ENCODE measurements at places on chromosomes 11 and 22.

DNA sequence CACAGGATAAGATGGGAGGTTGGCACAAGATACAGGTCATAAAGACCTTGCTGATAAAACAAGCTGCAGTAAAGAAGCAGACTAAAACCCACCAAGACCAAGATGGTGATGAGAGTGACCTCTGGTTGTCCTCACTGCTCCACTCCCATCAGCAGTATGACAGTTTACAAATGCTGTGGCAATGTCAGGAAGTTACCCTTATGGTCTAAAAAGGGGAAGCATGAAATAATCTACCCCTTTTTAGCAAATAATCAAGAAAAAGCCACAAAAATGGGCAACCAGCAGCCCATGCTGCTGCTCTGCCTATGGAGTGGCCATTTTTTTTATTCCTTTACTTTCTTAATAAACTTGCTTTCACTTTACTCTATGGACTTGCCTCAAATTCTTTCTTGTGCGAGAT lies 8.7 kb upstream of the PIWIL4 start:
- no peak for DNase-seq

- DNase-seq: no peak
Measured at GRCh38 chr11:133064152-133064877, 468.0 kb downstream of the OPCML start.

DNA sequence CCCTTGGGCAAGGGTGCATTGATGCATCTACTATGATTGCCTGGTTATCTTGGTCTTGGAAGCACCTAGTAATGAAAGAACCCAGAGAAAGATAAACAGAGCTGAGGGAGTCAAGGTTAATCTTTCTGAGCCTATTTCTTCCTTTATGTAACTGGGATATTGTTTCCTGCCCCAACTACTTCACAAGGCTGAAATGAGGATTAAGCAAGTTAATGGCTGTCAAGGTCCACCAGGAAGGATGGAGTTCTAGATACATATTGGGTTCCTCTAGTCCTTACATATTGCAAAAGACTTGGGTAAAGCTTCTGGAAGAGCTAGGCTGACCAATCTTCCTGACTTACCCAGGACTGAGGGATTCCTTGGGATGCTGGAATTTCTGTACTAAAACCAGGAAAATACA lies 589.8 kb downstream of the INSC start:
- no peak for DNase-seq

- DNase-seq: peak; percentile 77
Measured at GRCh38 chr11:71240865-71241691, 11.3 kb downstream of the SHANK2 start.

DNA sequence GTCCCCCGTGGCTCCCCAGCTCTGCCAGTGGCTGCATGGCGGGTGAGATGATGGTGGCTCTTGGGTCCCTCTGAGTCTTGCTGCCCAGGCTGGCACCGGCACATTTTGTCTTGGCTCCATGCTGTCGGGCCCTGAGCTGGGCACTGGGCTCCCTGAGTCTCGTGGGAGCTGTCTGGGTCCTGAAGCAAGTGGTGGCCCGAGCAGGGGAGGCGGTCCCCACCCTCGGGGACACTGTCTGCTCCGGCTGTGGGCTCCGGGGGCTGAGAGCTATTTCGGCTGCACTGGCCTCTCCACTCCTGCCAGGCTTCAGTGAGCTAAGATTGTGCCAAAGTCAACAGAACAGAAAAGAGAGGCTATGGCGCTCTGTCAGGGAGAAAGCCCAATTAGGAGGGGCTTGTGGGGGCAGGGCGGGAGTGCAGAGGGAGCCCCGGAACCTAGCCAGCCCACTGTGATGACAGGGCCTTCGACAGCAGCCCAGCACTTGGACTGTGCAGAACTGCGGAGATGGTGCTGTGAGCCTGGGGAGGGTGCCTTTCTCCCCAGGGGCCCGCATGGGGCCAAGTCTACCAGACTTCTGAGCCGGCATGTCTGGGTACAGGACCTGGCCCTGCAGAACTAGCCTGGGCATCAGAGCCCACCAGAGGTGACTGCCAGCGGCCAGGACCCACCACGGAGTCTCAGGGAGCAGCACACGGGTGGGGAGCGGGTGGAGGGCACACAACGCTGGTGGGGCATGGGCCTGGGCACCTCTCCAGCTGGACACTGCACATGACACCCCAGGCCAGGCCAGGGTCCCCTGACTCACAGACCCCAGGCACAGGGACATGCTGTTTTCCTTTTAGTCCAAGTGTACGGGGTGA lies 38.0 kb downstream of the RTN4R start:
- DNase-seq: peak; percentile 16

- no peak for DNase-seq
Measured at GRCh38 chr22:45777852-45778375, 106.3 kb downstream of the ATXN10 start.

GRCh38 chr11:114463999-114464398 lies 24.7 kb downstream of the REXO2 start:
- DNase-seq: no peak

DNA sequence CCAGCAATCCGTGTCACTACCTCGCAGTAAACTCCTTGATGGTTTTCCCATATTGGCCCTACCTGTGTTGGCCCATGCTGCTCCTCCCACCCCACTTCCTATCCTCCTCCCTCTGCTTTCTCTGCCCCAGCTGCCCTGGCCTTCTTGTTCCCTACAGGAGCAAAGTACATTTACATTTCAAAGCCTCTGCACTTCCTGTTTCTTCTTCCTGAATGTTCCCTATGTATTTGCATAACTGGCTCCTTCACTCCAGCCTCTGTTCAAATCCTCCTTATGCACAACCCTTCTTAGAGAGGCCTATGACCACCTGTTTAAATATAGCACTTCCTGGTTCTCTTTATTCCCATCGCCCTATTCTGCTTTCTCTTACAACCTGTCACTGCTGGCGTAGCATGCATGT lies 62.2 kb downstream of the PARVA start:
- no peak for DNase-seq

DNA sequence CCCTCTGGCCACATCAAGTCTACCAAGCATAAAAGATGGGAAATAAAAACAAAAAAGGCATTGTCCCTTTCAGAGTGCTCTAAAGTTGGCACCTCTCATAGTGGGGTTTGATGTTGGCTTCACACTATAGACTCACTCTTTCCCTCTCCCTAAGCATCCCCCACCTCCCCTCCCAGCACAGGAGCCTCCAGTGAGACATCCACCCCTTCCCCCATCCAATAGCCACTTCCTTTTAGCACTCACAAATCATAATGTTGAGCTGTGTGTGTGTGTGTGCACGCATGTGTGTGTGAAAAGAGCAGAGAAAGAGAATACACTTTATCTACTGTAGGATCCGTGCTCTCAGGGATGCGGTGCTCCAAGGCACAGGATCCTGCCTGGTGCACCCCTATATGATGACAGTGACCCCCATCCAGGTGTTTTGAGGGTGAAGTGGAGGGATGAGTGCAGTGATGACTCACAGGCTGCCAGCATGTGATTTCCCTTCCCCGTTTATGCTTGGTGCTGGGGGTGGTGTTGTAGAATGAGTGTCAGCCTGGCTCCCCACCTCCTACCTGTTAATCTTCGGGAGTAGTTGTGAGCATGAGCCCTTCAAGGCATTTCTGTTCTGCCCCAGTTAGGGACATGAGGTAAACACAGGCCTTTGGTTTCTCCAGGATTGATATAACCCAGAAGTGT lies 235.2 kb upstream of the B3GAT1 start:
- DNase-seq: no peak

GRCh38 chr11:85806016-85806415 lies 4.9 kb downstream of the SYTL2 start:
- no peak for DNase-seq

GRCh38 chr11:77695417-77695816 lies 57.8 kb upstream of the CLNS1A start:
- DNase-seq: no peak

- peak; percentile 76 for DNase-seq
Measured at GRCh38 chr11:18802381-18803257, 11.0 kb upstream of the PTPN5 start.

DNA sequence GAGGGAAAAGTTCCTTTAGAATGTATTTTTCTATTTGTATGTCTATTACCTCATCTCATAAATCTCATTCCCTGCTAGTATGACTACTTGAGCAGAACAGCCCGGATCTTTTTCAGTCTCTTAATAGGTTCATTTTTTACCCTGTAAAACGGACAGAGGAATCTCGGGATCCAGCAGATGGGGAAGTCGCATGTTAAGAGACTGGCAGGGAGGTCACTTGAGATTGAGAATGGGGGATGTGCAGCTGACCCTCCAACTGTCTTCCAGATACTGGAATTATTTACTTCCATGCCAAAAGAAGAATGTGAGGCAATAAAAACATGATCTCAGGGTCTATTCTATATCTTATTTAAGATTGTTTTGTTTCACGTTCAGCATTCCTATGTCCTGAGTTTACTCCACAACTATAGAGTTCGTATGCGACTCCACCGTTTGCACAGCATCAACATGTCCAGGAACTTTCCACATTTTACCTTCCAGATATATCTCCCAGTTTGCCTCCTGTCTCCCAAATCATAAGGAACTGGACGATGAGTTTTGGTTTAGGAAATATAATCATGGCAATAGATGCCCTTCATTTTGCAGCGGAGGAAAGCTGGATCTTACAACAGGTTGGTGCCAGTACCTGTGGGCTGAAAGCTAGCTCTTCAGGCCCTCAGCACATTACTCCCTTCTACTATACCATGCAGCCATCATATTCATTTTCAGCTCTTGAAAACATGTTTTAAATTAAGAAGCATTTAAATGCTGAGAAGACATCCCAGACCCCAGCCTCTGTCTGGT lies 181.5 kb downstream of the MAML2 start:
- DNase-seq: no peak

DNA sequence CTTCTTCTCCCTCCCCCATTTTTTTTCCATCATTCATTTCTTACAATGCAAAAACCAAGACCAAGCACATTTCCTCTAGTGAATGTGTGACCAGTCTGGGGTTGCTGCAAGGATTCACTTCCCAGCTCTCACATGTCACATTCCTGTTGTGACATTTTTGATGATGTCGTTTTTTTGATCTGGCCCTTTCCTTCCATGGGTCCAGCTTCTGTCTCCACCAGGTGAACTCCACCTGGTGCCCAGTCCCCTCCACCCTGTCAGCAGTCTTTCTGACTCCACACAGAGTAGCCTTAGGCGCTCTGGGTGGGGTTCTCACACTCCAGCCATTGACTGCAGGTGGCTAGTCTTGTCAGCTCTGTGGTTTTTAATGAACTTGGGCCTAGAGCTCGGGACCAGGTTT lies 15.6 kb downstream of the PANX1 start:
- no peak for DNase-seq

- no peak for DNase-seq
Measured at GRCh38 chr11:46294365-46295309, 17.2 kb downstream of the CREB3L1 start.

DNA sequence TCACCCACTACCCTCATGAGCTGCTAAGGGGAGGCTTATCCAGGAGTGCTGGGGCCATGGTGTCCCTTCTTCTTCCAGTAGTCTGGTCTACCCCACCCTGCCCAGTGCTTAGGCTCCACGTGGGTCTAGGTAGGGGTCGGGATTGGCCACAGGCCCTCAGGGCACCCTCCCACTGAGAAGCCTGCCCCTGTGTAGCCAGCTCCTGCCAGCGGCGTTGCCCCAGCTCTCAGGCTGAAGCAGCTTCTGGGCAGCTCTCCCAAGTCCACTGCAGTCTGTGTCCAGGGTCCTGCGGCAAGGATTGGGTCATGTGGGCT lies 24.0 kb upstream of the RIC3 start:
- DNase-seq: no peak

GRCh38 chr11:78930810-78931523 lies 356.3 kb upstream of the NARS2 start:
- no peak for DNase-seq

- peak; percentile 32 for DNase-seq
Measured at GRCh38 chr11:83070731-83071566, 748 bp downstream of the RAB30 start.

GRCh38 chr11:121767433-121767832 lies 314.7 kb upstream of the SORL1-AS1 start:
- DNase-seq: no peak

DNA sequence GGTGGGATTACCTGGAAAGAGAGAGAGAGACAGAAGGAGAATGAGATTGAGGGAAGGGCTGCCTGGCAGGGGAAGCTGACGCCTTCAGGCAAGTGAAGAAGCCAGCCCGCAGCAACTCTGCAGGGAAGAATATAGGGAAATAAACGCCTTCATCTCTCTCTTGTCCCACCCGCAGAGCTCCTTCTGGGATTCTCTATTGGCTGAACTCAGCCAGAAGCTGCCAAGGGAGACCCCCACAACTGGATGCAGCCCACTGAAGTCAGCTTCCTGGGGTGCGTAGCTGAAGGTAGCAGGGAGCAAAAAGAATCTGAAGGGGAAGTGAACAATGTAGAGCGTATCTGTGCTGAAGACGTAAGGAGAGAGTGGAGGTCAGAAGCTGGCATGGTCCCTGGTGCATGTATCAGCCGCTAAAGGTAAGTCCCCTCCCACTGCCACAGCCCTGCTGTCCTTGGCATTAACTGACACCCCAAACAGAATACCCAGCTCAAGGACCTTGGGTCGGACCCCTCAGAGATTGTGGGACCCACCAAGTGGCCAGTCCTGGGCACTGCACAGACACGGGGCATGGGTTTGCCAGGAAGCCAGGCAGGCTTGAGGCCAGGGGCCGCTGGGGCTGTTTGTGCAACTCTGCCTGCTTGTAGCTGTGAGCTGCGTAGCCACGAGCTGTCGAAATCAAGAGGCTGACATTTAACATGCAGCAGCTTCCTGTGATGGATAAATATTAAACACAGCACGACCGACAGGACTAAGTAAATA lies 469.9 kb downstream of the MN1 start:
- DNase-seq: no peak

GRCh38 chr11:101254037-101254436 lies 124.4 kb upstream of the PGR start:
- DNase-seq: no peak

- no peak for DNase-seq
Measured at GRCh38 chr22:29166180-29166579, 39.5 kb upstream of the EMID1 start.

DNA sequence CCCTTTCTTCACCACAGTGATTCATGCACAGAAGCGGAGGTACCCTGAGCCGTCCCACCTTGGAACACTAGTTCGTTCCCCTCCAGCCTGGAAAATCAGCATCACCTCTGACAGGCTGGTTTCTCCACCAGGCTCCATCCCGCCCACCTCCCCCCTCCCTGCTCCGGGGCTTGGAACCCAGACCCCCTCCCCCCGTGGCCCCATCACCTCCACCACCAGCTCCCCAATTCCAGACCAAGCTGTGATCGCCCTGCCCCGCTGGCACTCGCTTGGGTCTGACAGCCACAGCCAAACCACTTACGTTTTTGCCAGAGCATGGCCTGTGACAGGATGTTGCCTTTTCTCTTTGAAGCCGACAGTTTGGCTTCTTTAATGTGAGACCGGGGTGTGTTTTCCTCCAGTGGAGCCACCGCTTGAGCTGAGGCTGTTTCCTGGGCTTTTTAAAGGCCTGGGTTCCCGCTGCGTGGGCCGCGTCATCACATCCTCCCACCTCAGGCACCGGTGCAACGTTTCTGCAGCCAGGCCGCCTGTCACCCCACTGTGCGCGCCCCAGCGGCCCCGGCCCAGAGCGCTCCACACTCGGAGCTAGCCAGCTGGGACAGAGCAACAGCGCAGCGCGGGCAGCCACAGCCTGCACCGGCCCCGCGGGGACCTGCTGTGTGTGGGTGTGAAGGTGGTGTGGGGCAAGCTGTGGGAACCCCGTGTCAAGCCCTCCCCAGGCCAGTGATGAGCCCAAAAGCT lies at the start of gene POU2AF1:
Gene POU2AF1, minus strand, starts transcription at position 415 of the 741 bp plus-strand sequence. Its CDS starts 98 bp downstream, at position 317.
- DNase-seq: no peak

DNA sequence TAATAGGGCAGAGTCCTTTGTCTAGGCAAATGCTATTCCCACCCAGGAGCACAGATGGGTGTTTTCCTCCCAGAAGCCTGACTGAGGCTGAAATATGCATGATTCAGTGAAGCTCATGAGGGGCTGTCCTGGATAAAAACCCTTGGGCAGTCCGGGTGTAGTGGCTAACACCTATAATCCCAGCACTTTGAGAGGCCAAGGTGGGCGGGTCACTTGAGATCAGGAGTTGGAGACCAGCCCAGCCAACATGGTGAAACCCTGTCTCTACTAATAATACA lies 48.6 kb upstream of the LMO2 start:
- DNase-seq: no peak

All from prostate gland (tissue), 2 donors.